ENCODE measurements at places on chromosomes 2 and 18.

- DNase-seq: no peak
Measured at GRCh38 chr2:229170916-229171315, 100.2 kb downstream of the PID1 start.

DNA sequence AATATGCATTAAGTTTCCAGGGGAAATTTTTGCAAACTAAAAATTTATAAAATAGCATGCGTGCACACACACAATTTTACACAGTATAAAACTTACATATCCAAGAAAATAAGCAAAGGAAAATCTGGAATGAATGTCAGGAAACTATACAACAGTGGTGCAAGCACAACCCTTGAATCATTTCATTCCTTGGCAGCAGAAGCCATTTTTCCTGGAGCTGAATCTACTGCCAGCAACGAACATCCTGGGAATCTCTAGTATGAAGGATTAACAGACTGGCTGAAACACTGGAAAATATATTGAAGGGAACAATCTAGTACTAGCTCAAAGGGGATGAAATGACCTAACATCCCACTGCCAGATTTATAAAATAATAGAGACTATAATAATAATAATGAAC is 235.3 kb downstream of the DYM start:
- DNase-seq: no peak

DNA sequence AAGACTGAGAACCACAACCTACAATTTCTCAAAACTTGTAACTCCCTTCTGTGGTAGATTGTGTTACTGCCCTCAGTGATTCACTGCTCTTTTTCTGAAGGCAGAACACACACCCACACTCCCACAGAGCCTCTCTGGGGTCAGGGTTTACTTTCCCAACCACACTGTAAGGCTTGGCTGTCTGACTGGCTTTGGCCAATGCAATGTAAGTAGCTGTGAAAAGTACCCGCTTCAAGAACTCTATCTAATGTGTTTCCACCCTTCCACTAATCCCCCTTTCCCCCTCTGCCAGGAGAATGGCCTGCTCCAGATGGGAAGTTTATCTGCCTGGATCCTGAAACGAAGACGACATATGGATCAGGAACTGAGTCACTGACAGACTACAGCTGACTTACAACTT is 222.7 kb downstream of the CDH2 start:
- DNase-seq: no peak

- DNase-seq: no peak
Measured at GRCh38 chr2:217077831-217078407, 218.1 kb upstream of the TNP1 start.

DNA sequence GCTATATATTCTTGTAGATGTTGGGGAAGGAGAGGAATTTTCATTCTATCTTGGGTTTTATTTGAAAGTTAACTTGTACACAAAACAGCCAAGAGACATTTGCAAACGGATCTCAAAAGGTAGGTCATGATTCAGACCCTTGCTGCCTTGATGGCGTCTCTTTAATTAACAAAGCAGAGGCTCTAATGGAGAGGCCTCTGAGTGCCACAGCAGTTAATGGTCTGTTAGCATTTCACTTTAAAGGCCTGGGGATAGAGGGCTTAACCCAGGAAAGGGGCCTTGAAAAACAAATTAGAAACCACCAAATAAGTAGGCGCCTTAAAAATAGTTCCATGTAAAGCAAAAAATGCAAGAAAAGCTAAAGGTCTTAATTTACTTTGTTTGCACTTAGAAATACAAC is 836.9 kb upstream of the CELF4 start:
- DNase-seq: no peak

DNA sequence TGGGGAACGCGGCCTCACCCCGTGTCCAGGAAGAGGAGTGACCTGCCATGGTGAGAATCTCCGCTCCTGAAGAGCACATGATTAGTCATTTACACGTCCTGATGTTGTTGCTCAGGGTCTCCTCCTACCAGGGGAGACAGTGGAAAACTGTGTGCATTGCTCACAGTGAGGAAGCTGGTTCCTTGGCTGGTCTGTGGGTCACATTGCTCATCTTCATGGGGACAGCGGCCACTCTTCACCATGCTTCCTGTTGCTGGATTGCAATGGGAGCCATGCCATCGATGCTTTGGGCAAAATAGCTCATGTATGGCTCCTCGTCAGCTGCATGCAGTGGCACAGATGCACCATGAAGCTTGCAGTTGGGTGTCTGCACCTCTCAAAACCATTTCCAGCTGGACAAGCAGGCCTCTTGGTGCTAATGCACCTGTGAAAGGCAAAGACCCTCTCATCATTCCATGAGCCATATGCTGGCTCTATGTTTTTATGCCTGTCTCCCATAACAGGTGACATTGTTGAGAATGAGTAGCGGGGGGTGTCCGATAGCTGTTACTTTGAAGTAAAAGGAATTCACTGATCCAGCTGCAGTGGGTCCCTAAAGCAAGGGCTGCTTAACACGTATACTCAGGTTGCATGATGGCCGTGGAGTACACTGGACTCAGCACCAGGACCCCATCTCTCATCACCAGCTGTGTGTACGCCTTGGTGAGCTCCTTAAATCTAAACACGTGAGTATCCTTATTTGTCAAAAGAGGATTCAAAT is 135.0 kb upstream of the ALKAL2 start:
- no peak for DNase-seq

GRCh38 chr2:84970868-84971509 is at the start of gene KCMF1:
Gene KCMF1 (plus strand): TSS chr2:84971161. CDS start chr2:84971452, 291 bp downstream.
- peak; percentile 39 for DNase-seq

- no peak for DNase-seq
Measured at GRCh38 chr2:53911434-53912189, 51.8 kb upstream of the GPR75 start.

DNA sequence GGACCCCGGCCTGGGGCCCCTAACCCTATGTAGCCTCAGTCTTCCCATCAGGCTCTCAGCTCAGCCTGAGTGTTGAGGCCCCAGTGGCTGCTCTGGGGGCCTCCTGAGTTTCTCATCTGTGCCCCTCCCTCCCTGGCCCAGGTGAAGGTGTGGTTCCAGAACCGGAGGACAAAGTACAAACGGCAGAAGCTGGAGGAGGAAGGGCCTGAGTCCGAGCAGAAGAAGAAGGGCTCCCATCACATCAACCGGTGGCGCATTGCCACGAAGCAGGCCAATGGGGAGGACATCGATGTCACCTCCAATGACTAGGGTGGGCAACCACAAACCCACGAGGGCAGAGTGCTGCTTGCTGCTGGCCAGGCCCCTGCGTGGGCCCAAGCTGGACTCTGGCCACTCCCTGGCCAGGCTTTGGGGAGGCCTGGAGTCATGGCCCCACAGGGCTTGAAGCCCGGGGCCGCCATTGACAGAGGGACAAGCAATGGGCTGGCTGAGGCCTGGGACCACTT is 16.4 kb downstream of the EMX1 start:
- DNase-seq: no peak

- DNase-seq: peak; percentile 52
Measured at GRCh38 chr2:176096986-176097819, 2.4 kb upstream of the HOXD12 start.

- no peak for DNase-seq
Measured at GRCh38 chr18:22489704-22490103, 72.0 kb upstream of the CTAGE1 start.

- no peak for DNase-seq
Measured at GRCh38 chr2:66069937-66070720, 364.8 kb upstream of the MEIS1 start.

GRCh38 chr2:69384618-69385081 is 2.4 kb downstream of the GFPT1 start:
- DNase-seq: no peak

DNA sequence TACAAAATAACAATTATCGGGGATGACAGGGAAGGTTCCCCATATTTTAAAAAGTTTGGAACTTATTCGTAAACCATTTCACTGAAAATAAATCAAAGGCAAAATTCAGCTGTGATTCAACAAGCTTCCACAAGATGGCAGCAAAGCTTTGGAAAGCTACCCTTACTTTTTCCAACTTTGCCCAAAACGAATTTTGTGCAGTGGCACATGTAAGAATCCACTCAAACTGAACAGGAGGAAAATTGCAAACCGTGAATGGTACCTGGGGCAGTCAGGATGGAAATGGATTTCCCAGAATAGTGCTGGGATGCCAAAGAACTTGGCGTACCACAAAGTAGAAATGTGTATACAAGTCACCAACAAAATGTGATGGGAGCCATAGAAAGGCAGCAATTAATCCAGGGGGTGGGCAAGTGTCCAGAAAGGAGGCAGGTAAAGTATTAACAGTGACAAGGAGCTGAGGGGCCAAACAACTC is 10.7 kb downstream of the RPL31 start:
- no peak for DNase-seq

All from GOT3 (cell line).